Activated T-helper 17 cell treated with anti-CD3 and anti-CD28 coated beads, Interleukin-2, amount 50 U/mL, for 72 hours (primary cell): ENCODE measurements at places on chromosomes 5 and 9. TPM values are rescaled to one million over a fixed set of nuclear protein-coding genes. Genes with fewer than 3 reads are reported as not detected.

SURF1 gene
- total RNA-seq: 13.9 TPM

- ATAC-seq: no peak
Observed at GRCh38 chr5:164909673-164910072, 1404.3 kb downstream of the MAT2B start.

DNA sequence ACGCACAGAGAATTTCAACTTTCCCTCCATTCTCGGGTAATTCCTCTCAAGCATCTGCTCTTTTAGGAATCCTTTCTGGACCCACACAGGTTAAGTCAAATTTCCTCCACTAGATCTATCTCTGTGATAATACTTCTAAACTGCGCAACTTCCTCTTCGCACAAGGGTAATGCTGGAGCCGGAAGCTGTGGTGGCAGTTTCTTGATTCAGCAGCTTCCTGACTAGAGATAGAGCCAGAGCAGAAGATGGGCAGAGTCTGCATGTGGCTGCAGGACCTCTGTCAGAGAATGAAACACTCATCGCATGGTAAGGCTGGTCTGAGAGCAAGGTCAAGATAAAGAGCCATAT, 11.1 kb upstream of the CDC42SE2 start:
- peak; percentile 66 for ATAC-seq

DNA sequence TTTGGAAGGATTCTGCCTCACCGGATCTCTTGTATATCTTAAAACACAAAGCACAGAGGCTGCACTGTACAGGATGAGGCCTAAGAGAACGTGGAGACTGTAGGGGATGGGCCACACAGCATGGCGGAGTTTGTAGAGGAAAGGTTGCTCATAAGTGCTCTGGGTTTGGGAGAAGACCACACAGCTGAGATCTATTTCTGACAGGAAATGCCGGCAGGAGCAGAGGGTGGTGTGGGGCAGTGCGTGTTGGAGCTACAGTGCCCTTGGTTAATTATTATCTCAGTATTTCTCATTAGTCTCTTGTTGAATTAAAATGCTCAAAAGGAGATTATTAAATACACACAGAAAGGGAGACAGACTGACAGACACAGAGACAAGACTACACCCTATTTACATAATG, 9.6 kb downstream of the PALM2AKAP2 start:
- ATAC-seq: no peak
